ENCODE measurements at places on chromosomes 3 and 15. TPM values are rescaled to one million over a fixed set of nuclear protein-coding genes. Genes with fewer than 3 reads are reported as not detected.
A peak's percentile ranks its signal among the peaks of the same experiment; 100 is the strongest.

- DNase-seq = no peak
Measured at GRCh38 chr15:45435124-45435903, 57.0 kb upstream of the GATM start.

GRCh38 chr3:56593455-56594158 lies 36.6 kb downstream of the CCDC66 start:
- DNase-seq = peak; percentile 61

NME9 gene
- total RNA-seq = not detected

DNA sequence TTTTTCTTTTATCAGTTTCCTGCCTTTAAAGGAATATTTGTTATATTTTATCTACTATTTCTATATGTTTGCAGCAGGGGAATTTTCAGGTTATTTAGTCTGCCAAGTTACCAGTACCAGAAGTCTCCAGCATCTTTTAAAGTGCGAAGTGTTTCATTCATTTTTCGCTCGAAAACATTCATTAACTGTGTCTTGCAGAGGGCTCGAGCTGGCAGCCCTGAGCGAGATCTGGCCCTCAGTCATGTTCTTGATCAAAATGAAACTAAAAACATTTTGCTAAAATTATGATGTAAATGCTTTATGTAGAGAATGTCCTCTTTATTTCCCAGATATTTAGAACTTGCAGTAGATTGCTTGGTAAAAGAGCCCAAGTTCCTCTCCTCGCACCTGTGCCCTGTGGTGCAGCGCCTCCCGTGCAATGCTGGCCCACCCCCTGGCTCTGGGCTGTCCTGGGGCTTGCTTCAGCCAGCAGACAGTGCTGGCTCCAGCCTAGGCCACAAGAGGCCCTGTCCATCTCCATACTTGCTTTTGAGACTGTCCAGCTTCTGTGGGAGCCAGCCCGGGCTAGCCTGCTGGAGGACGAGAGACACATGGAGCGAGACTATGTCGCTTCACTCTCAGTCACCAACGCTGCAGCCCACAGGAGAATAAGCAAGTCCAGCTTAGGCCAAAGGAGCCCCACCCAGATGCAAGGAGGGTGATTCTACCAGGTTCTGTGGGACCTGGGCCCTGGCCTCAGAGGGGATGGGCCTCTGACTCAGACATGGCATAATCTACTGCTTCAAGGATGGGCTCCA lies 71.9 kb upstream of the PRR23E start:
- DNase-seq = no peak

SLC27A2 gene
- total RNA-seq = 9.9 TPM

- DNase-seq = peak; percentile 83
Measured at GRCh38 chr3:4976109-4976508, 3.1 kb upstream of the BHLHE40 start.

ANAPC13 gene
- total RNA-seq = 28.0 TPM

CD47 gene
- 88.7 TPM for total RNA-seq

GRCh38 chr15:66907826-66908743 lies 157.3 kb upstream of the SMAD3 start:
- no peak for DNase-seq

DNA sequence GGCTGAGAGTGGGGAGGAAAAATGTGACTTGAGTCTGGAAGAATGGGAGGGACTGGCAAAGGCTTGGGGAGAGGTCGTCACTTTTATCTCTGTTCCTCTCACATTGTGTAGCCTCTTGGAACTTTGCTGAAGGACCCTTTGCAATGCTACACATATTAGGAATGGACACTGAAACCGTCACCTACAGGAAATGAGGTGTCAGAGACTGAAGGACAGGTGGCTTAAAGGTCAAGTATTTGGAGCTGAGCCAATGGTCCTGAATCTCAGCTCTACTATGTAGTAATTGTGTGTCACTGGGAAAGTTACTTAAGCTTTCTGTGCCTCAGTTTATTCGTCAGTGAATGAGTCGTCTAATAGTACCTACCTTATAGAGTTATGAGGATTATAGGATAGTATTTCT lies 14.7 kb downstream of the MCTP2 start:
- no peak for DNase-seq

DNA sequence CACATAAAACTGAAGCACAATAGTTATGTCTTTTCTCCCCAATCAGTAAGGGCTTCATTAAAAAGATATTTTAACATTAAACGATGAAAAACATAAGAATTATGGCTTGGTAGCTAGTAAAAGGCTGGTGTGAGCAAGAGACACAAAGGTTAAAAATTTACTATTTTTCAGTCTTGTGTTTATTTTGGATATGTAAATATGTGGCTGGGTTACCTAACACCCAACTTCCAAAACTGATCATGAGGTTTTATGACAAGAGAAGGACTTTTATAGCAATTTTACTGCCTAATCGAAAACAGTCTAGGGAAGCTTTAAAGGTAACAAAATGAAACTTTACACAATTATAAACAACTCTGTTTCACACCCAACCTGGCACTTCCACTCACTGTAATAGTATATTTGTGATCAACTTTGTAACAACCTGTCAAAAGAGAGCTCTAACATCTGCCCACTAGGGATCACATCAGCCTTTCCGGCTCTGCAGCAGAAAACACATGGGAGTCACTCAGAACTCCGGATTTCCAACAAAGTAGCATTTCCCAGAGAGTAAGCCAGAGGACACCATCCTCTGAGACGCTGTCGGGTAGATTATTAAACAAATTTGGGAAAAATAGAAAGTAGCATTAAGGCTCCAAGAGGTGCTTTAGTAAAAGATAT lies 123.4 kb upstream of the C2CD4B start:
- no peak for DNase-seq

- DNase-seq = no peak
Measured at GRCh38 chr3:139564294-139564861, 24.8 kb upstream of the RBP1 start.

B3GALNT1 gene
- total RNA-seq = 3.2 TPM

GRCh38 chr3:189304465-189305351 lies 132.9 kb downstream of the TPRG1 start:
- DNase-seq = no peak

GRCh38 chr15:51493892-51494291 lies 128.7 kb downstream of the DMXL2 start:
- no peak for DNase-seq

POLQ gene
- 22.0 TPM for total RNA-seq
